ENCODE measurements at places on chromosomes 13 and 19. TPM values are rescaled to one million over a fixed set of nuclear protein-coding genes. Genes with fewer than 3 reads are reported as not detected.

DNA sequence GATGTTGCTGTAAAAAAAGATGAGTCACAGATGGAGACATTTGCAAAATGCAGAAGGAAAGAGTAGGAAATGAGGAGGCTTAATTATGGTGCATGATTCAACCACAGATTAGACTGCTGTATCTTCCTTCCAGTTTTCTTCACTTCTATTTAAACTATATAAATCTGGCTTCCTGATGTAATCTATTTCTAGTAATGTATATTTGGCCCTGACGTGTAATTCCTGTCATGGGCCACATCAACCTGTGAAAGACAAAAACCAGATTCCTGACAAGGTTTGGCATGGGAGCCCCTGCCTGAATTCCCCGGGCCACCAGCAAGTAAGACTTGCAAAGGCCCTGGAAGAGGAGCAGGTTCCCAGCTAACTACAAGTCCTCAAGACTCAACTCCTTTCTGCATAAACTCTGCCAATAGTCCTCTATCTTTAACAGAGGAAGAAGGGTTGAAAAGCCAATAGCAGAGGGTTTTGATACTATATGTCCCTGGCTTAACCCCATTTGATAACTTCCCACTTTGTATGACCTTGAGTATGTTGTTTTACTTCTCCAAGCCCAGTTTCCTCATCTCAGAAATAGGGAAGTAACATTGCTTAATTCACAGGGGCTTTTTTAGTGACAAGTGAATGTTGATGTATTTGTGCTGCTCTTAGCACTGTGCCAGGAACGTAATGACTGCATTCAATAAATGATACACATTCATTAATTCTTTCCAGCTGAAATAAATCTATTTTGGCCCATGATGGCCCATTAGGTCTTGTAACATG, 172.7 kb downstream of the SPRY2 start:
- peak; percentile 61 for DNase-seq

The KCNRG gene
- 2.3 TPM for total RNA-seq

DNA sequence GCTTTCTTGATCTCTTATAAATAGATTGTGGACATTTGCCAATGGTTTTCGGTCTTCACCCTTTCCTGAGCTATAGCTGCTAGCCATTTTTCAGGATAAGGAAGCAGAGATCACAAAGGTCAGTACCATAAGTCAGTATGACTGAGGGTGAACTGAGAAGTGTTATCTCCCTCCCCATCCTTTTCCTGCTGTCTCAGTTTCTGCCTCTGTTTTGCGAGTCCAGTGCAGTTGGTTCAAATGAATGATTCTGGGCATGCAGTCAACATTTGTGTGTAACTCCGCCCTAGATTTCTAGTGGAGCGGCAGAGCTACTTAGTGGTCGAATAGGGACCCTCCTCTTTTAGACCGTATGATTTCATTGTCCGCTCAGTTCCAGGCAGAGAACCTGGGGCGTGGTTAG, 460.8 kb upstream of the ARGLU1 start:
- DNase-seq: no peak

The SIGLEC5 gene
- total RNA-seq: not detected

DNA sequence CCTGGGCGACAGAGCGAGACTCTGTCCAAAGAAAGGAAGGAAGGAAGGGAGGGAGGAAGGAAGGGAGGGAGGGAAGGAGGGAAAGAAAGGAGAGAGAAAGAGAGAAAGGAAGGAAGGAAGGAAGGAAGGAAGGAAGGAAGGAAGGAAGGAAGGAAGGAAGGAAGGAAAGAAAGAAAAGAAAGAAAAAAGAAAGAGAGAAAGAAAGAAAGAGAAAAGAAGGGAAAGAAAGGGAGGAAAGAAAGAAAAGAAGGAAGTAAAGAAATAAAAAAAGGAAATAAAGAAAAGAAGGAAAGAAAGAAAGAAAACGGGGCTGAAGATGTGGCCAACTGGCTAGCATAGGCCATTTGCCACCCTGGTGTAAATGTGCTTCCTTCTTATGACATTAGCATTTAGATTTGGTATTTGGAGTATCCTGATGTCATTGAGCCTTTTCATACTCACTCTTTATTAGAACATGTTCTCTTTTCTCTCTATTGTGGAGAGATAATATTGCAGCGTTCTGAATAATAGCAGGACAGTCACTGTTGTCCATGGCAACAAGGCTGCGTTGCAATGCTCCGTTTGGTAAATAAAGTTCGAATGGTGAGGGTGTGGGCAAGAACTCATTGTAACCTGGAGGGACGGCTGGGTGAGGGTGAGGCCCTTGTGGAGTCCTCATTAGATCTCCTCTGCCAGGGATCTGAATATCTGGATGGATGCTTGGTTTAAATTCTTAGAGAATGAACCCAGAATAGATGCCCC, 173.9 kb upstream of the UBL3 start:
- no peak for DNase-seq

DNA sequence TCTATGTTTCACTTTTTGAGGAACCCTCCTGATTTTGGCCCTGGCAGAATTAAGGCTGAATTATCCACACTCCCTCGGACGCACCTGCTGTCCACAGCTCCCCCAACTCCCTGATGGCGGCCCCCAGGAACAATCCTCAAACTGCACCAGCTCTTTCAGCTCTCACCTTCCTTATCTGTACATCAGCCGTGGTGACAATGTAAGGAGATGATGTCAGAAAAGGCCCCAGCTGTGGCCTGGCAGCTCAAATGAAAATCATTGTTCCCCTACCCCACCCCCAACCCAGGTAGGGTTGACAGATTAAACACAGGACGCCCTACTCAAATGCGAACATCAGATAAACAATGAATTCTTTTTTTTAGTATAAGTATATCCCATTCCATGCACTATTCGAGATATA, 35.0 kb upstream of the KLF2 start:
- no peak for DNase-seq

DNA sequence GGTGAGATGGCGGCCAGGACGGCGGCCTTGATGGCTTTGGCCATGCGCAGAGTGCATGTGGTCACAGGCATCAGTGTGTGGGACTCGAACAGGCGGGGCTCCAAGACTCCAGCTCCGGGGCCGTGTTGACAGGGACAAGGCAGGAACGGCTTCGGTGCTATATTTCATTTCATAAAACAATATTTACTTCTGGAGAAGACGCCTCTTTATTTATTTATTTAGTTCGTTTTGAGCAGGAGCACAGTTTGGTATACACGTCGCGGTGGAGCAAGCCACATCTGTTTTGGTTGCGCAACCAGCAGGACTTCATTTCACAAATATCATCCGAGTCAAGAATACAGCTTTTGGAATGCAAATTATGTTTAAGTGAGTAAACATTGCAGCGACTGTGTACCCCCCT, 166.7 kb upstream of the TSHZ3 start:
- DNase-seq: no peak

GRCh38 chr13:113945857-113946408, 27.9 kb downstream of the C13orf46 start:
- DNase-seq: no peak

The OR10H1 gene
- total RNA-seq: not detected

The PRR22 gene
- 5.9 TPM for total RNA-seq

The ZIC5 gene
- total RNA-seq: 1.2 TPM

The RNF113B gene
- total RNA-seq: not detected

DNA sequence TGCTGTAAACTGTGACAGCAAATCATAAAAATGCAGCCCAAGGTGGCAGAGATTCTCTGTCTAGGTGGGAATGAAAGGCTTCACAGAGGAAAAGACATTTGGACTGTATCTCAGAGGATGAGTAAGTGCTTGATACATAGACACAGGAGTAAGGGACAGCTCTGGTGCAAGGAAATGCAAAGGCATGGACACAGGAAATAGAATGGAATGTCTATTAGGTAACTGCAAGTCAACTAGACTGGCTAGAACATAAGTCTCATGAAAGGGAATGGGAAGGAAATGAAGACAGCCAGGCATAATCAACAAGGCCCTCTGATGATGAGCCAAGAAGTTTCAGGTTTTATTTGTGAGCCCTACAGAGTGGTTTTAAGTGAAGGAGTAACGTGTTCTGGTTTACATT, 321.7 kb downstream of the SUCLA2 start:
- DNase-seq: peak; percentile 80

GRCh38 chr13:71546881-71547280, 320.1 kb downstream of the DACH1 start:
- DNase-seq: no peak

DNA sequence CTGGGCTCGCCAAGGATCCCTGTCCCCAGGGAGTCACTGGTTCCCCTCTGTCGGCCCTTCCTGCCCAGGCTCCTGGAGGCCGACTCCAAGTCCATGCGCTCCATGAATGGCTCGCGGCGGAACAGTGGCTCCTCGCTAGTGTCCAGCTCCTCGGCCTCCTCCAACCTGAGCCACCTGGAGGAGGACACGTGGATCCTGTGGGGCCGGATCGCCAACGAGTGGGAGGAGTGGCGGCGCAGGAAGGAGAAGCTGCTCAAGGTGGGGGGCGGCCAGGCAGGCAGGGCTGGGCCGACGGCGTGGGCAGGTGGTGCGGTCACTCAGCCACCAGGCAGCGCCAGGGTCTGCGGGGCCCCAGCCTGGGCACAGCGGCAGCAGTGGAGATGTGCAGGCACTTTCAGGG, 17.6 kb downstream of the EVI5L start:
- DNase-seq: no peak

DNA sequence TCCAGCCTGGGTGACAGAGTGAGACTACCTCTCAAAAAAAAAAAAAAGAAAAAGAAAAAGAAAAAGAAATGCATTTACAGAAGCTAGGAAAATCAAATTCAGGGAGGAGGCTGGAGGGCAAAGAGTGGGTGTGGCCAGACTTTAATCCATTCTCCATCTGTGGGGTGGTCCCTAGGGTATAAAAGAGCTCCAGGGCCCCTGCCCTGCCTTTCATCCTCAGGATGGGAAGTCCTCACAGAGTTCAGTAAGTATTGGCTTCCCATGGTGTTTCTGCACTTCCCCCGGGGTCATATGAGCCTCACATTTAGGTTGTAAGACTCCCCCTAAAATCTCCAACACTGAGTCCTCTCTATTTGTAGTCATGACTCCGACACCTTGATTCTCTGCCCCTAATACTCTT, 33.0 kb downstream of the DPRX start:
- no peak for DNase-seq

The HIPK4 gene
- total RNA-seq: not detected

The SLC8A2 gene
- total RNA-seq: not detected

DNA sequence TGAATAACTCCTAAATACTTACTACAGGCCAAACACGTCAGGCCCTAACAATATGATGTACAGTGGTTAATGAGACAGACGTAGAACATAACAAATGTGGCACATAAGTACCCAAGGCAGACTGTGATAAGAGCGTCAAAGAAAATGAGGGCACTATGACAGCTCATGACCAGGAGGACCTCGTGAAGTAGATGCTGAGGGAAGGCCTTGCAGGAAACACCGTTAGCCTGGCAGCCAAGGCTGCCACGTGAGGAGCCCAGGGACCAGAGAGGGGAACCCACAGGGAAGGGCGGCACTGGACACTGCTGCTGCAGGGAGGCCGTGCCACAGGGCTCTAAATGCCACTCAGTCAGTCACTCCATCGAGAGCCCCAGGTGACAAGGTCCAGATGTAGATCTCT, 5.7 kb downstream of the TUBGCP3 start:
- DNase-seq: no peak

DNA sequence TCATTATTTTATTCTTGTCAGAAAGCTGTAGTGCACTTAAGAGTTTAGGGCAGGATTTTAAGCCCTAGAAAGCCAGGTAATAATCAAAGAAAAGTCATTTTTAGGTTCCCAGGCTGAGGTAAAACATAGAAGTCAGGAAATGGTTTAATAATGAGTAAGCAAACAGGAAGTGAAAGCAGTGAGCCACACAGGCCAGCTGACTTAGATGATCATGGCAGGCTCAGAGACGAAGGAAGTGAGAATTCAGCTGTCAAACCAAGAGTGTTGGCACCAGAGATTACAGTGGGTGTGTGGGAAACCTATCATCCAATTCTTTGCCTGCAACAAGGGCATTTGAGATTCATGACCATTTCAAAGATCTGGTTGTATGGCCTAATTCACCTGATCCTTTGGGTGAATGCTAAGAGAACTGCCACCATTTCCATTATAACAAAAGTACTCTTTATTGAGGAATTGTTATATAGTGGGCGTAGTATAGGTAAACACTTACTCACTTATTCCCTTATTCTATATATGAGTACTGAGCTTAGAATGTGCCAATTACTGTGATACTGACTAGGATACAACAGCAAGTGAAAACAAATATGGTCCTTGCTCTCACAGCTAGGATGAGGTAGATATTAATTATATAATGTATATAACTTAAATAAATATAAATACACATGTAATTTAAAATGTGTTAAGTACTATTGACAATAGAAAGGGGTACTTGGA, 103.7 kb upstream of the EDNRB start:
- peak; percentile 92 for DNase-seq

DNA sequence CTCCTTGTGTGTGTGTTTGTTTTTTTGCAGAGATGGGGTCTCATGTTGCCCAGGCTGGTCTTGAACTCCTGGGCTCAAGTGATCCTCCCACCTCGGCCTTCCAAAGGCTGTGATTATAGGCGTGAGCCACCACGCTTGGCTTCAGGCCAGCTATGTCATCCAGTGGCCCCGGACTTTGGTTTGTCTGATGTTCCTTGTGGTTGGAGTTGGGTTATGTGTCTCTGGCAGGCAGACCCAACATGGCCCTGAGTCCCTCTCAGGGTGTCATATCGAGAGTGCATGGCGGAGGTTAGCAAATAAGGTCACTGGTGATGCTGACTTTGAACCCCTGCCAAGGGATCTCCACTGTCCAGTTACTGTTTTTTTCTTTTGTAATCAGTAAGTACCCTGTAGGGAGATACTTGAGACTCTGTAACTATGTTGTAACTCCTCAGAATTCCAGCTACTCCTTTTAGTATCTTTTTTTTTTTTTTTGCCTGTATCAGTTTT, 37.3 kb downstream of the SMARCA4 start:
- DNase-seq: no peak

The DMWD gene
- 44.3 TPM for total RNA-seq

GRCh38 chr19:48633148-48634035, 3.8 kb downstream of the DBP start:
- DNase-seq: no peak

GRCh38 chr13:34628209-34628682, 313.8 kb upstream of the NBEA start:
- DNase-seq: no peak

The ZSCAN4 gene
- not detected for total RNA-seq

GRCh38 chr19:48158210-48158790, 11.8 kb downstream of the LIG1 start:
- DNase-seq: no peak

GRCh38 chr19:32197896-32198882, 147.2 kb upstream of the ZNF507 start:
- DNase-seq: no peak

The LCP1 gene
- 370 TPM for total RNA-seq

DNA sequence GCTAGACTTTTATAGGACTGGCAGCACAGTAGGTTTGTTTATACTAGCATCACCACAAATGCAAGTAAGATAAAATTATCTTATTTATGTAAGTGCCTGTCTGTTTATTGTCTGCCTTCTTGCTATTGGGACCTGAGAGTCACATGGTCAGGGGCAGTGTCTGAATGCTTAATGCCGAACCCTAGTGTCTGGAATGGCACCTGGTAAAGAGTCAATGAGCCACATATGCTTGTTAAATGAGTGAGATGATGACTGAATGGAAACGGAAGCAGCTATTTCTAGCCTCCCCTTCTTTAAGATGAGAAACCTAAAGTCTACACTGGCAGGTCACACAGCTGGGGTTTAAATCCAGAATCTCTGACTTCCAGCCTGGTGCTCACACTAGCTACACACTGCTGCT, 92.2 kb downstream of the STOML3 start:
- DNase-seq: no peak

The KLK14 gene
- total RNA-seq: not detected
